Left renal pelvis (tissue), 4 donors: ENCODE measurements at places on chromosomes 11 and 22.

DNA sequence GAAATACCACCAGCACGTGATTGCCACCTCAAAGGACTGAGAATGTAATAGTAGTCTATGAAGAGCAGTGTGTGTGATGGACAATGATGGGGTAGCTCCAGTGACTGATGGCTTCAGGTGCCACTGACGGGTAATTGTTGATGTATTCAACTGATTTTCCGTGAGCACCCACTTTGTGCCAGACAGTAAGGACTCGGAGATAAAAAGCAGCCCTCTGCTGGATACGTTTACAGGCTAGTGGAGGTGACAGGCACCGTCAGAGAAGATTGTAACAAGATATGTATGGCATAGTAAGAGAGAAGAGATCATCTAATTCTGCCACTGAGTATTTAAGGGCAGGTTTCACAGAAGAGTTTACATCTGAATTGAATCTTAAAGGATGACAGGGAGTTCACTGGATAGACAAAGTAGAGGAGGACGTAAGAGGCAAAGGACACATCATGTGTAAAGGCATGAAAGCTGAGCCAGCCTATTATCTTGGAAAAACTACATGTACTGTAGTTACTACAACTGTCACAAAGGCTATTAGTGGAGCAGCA lies 1.1 kb upstream of the ENTHD1 start:
- no peak for DNase-seq

- no peak for DNase-seq
These were observed 100.9 kb downstream of the CTTN start for GRCh38 chr11:70498976-70499801.

DNA sequence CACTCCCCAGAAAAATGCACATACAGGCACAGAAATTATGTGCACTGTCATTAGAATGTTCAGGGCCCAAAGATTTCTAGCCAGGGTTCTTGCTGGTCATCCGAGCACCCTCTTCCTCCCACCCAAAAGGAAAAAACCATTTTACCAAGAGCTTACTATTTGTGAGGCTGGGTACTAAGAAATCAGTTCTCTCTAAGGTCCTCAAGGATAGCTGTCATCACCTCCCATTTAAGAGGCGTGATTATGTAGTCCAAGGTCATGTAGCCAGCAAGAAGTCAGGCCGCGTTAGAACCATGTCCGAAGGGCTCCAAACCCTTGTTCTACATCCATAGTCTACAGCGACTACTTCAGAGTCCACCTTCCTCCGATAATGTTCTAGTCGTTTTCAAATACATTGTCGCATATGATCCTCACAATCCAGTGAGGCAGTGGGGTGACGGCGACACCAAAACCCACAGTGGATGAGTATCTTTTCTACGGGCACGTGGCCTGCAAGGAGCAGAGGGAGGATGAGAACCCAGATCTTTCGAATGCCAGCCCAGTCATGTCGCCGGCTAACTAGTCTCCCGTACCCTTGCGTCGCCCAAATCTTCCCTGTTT lies 634 bp downstream of the TIMM8B start:
- peak; percentile 6 for DNase-seq

DNA sequence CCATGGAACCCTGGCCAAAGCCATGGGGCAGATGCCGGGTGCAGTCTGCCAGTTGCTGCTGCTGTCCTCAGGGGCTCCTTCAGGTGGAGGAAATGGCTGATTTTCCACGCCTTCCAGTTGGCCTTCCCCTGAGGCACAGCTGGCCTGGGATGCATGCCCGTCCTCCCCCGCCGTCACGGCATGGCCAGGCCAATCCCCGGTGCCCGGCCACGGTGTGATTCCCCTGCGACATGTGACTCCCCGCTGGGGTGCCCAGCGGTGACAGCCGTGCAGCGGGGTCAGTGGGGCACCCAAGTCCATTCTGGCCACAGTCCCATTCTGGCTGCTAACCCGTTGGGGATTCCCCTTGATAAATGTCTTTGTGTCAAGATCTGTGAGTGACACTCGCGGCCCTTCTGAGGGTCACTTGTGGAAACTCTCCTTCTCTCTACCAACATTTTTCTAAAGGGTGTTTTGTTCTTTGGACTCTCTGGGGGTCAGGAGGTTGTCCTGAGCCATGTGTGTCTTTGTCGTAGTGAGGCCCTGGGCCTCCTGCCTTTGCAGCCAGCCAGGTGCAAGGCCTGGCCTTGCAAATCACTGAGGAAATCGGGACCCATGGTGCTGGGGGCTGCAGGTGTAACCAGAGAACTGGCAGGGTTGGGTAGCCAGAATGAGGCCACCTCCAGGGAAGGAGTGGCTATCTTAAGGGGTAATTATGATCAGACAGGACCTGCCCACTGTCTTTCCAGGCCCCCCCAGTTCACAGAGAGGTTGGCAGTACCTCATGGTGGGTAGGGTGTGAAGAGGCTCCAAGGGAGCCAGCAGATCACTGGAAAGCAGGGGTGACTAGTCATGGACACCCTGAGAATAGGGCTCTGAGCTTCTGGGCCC lies 37.1 kb downstream of the KCNQ1OT1 start:
- DNase-seq, result no peak

- DNase-seq, result no peak
These were observed 10.3 kb upstream of the OMP start for GRCh38 chr11:77092382-77092781.

- no peak for DNase-seq
These were observed 489.5 kb downstream of the TBC1D22A start for GRCh38 chr22:47251911-47252310.

DNA sequence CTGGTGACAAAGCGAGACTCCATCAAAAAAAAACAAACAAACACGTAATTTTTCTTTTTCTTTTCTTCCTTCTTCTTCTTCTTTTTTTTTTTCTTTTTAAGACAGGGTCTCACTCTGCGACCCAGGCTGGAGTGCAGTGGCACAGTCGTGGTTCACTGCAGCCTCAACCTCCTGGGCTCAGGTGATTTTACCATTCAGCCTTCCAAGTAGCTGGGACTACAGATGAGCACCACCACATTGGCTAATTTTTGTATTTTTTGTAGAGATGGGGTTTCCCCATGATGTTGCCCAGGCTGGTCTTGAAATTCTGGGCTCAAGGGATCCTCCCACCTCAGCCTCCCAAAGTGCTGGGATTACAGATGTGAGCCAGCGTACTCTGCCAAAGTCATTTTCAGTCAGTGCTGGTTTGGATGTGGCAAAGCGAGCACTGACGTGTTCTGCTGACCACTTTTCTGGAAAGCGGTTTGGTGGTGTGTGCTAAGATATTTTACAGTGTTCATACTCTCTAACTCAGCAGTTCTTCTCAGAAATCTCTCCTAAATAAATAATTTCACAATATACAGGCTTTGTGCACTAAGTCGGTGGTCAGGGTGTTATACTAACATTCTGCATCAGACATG lies 10.7 kb downstream of the FAM118A start:
- DNase-seq, result no peak

DNA sequence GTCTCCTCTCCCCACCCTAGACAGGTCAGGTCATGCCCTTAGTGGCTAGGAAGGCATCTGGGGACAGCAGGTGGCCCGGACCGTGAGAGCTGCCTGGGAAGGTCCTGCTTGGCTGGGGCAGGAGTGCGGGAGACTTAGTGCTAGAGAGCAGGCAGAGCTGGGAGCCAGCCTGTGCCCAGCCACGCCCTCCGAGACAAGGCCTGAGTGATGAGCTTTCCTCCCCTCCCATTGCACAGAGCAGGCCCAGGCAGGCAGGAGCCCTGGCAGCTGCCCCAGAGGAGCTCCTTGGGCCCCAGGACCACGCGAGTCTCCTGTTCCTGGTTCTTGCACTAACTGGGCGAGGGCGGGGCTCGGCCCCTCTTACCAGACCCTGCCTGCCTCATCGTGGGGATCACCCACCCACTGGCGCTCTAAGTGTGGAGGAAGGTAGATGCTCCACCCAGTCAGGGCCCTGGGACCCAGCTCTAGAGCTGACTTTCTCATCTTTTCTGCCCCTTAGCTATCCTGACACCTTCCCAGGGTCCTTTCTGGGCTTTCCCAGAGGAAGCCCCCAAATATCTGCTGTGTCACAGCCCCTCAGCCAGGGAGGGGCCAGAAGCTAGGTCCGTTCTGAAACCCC lies 44.9 kb downstream of the MACROD1 start:
- no peak for DNase-seq

DNA sequence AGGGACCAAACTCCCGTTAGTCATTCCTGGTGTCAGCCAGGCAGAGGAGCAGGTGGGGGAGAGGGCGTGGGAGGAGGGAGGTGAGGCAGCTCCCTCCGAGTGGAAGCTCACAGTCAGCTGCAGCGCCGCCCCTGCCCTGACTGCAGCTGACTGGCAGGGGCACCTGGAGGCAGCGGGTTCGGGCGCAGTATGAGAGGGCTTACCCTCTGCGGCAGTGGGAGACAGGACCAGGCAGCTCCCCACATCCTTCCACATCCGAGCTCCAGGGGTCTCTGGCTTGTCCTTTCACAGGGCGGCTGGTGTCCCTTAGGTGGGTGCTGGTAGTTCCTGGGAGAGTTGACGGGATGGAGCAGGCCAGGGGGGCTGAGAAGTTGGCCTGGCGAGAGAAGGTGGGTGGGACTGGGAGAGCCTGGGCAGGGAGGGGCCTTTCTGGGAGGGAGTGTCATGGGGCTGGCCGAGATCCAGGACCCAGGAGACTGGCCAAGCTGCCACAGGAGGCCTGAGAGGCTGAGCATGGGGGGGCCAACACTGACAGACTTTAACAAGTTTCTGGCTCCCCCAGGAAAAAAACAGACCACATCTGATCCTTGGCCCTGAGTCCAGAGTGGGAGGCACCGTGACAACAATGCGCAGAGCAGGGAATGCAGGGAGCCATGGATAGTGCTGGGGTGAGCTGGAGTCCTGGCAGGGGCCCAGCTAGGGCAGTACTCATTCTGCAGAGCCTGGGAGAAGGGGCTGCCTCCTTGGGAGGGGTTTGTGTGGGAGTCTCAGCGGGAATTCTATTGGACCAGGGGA lies 4.9 kb downstream of the ADORA2A start:
- DNase-seq, result no peak

DNA sequence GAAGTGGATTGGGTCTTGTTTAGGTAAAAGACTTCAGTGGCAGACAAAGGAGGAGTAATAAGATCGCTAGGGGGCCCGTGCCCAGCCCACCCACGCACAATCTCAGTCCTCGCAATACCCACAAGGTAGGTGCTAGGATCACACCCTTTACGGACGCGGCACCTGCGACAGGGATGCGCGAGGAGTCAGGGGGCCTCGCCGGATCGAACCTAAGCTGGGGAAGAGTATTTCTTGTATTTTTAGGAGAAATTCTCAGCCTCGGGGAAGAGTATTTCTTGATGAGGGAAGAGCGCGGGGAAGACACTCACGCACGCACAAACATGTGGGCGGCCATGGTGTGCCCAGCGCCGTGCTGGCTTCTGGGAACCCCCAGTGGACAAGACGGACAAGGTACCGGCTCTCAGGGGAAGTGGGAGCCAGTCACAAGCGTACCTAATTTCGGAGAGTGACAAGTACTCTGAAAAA lies 745 bp upstream of the FAM118A start:
- DNase-seq, result no peak

DNA sequence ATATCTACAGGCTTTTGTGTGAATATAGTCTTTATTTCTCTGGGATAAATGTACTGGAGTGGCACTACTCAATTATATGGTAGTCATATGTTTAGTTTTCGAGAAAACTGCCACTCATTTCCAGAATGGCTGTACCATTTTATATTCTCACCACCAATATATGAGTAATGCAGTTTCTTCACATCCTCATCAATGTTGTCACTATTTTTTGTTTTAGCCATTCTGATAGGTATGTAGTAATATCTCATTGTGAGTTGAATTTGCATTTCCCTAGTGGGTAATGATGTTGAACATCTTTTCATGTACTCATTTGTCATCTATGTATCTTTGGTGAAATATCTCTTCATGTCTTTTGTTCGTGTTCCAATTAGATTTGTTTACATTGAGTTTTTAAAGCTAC lies 18.0 kb downstream of the ACRV1 start:
- no peak for DNase-seq

DNA sequence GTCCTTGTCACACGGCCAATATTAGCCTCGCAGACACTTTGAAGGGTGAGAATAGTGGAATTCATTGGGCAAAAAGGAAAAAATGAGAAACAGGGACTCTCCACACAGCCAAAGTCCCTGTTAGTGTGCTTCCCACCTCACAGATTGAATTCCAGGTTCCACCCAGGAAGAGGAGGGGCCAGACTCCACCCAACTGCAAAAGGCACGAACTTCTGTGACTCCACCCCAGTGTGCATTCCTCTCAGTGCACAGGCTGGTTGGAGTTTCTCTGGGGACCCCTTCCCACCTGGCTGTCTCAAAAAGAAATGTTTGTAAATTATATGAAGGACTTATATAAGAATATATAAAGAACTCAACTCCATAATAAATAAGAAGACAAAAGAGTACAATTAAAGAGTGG lies 12.1 kb upstream of the BTBD10 start:
- DNase-seq, result no peak

DNA sequence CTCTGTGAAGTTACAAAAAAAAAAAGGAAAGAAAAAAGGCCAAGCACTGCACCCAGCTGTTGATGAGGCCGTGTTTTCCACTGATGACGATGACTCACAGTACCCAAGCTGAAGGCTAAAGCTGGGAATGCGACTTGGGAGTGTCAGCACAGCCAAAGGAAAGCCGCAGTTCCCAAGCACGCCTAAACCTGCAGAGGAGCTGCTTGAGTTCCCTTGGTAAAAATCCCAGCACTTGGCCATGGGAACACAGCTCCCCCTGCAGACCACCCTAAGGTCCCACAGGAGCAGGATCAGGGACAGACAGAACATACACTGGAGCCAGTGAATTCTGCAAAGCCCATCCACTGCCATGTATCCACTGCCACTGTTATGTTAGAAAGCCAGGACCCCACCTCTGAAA lies 39.9 kb downstream of the SERGEF start:
- no peak for DNase-seq

- DNase-seq, result no peak
These were observed 5.5 kb downstream of the SNAP29 start for GRCh38 chr22:20864186-20864908.

- peak; percentile 46 for DNase-seq
These were observed 2.8 kb downstream of the CHADL start for GRCh38 chr22:41237707-41238569.
